ENCODE measurements at places on chromosomes 3 and 15. TPM values are rescaled to one million over a fixed set of nuclear protein-coding genes. Genes with fewer than 3 reads are reported as not detected.
A peak's percentile ranks its signal among the peaks of the same experiment; 100 is the strongest.

Gene ABI3BP
- total RNA-seq: not detected

Gene ANKRD28
- 66.1 TPM for total RNA-seq

Gene ANKDD1A
- 1.4 TPM for total RNA-seq

Gene FANCD2OS
- not detected for total RNA-seq

DNA sequence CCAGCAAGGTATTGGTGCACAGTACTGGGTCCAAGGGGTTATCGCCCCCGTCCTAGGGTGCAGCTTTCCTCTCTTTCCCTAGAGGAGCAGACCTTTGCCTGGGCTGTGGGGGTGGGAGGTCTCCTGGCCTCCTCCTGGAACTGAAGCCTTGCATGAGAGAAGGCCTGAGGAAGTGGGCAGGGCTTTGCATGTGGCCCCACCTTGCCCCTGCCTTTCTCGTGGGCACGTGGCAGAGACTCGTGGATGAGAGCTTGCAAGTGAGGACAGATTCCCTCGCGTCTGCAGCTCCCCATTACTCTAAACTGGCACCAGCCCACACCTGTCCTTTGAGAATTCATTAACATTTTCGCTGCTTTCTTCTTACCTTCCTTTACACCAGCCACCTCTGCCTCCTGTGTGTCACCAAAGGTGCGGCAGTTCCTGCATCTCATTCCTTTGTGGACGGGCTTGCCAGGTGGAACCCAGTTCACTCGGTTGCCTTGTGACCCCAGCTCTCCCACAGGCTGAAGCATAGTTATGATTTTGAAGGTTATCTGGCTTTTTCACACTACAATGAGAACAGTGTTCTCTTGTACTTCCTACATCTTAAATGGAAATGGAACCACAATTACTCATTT is 40.9 kb upstream of the NR2C2 start:
- H3K4me3 ChIP-seq: no peak overlapping the region
- peaks cover 2% of the 10 kb centered on the region for H3K27me3 ChIP-seq
- peaks cover 2% of the 10 kb centered on the region for H3K36me3 ChIP-seq
- DNase-seq: no peak
- H3K27ac ChIP-seq: no peak overlapping the region

- no peak overlapping the region for H3K27ac ChIP-seq
- peaks cover 11% of the 10 kb centered on the region for H3K4me1 ChIP-seq
- H3K27me3 ChIP-seq: no peaks in the 10 kb centered on the region
Measured at GRCh38 chr3:111745786-111746185, 113.3 kb upstream of the PHLDB2 start.

GRCh38 chr3:192487033-192487432 is 240.3 kb downstream of the FGF12 start:
- no peak overlapping the region for H3K4me3 ChIP-seq
- peaks cover 3% of the 10 kb centered on the region for H3K27me3 ChIP-seq
- no peaks in the 10 kb centered on the region for H3K36me3 ChIP-seq
- H3K27ac ChIP-seq: no peak overlapping the region

GRCh38 chr3:136151219-136151618 is 44.9 kb downstream of the MSL2 start:
- DNase-seq: no peak
- peaks cover 12% of the 10 kb centered on the region for H3K4me1 ChIP-seq
- H3K27me3 ChIP-seq: no peaks in the 10 kb centered on the region
- peak overlapping the region; percentile 26 for H3K27ac ChIP-seq

- peaks cover 31% of the 10 kb centered on the region for H3K4me1 ChIP-seq
- H3K27me3 ChIP-seq: no peaks in the 10 kb centered on the region
- DNase-seq: no peak
- peaks cover 3% of the 10 kb centered on the region for H3K36me3 ChIP-seq
- no peak overlapping the region for H3K4me3 ChIP-seq
Measured at GRCh38 chr3:148453781-148454191, 243.9 kb upstream of the AGTR1 start.

DNA sequence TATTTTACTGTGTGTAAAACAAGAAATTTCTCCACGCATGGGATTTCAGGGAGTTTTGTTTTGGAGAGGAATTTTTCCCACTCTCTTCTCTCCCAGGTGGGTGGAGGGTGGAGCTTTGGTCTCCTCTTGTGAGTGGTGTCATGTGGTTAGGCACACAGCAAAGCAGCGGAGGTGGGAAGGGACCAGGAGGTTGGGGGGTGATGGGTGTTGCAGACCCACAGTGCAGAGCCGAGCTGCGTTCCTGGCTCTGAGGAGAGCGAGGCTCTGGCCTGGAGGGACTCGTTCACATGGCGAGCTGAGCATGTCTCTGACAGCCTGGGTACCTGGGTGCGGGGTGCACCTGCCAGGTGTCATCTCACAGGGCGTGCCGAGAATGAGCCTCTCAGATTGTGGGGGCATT is 87.8 kb downstream of the RYR3 start:
- H3K4me3 ChIP-seq: no peak overlapping the region
- no peaks in the 10 kb centered on the region for H3K4me1 ChIP-seq
- H3K27ac ChIP-seq: no peak overlapping the region
- DNase-seq: no peak

DNA sequence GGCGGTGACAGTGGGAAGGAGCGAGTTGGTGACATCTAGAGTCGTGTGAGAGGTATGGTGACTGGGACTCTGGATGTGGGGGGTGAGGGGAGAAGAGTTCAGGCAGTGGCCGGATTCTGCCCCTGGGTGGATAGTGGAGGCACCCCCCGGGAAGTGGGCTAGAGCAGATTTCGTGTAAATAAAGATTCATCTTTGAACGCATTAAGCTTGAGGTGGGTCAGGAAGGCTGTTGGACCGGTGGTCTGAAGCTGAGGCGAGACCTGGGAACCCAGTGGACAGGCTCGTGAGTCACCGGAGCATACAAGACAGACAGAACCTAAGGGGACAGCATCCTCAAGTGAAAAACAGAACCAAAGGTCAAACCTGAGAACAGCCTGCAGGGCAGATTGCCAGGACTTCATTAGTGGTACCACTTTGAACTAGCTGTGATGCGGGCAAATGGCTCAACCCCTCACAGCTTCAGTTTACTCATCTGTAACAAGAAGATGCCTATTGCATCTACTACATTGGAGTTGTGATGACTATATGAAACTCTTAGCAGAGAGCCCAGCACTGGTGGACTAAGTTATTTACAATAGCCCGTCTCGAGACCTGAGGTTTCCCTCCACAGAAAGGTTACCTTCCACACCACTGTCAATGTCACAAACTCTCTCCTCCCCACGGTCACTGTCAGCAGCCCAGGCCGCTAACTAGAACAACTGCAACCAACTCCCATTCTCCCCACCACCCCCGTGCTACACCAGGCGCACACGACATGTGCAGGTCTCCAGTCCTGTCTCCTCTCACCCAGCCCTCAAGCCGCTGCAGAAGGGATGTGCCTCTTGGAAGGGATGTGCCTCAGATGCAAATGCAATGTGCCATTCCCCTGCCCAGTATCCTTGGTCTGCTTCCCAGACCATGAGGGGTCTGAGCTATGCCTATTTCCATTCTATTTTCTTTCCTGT is 901 bp upstream of the CLN6 start:
- peak overlapping the region; percentile 93 for H3K27ac ChIP-seq
- H3K4me3 ChIP-seq: peak overlapping the region; percentile 93
- peaks cover 16% of the 10 kb centered on the region for H3K27me3 ChIP-seq

- H3K4me1 ChIP-seq: peaks cover 12% of the 10 kb centered on the region
- no peaks in the 10 kb centered on the region for H3K27me3 ChIP-seq
- H3K4me3 ChIP-seq: no peak overlapping the region
- no peak overlapping the region for H3K27ac ChIP-seq
Measured at GRCh38 chr3:104764496-104764895, 602.2 kb upstream of the ALCAM start.
